ENCODE measurements at places on chromosomes 16 and 17.

GRCh38 chr16:678209-678857 lies 1.9 kb upstream of the STUB1 start:
- no peak overlapping the region for H3K4me3 ChIP-seq
- peaks cover 32% of the 10 kb centered on the region for H3K36me3 ChIP-seq
- H3K4me1 ChIP-seq = peaks cover 40% of the 10 kb centered on the region

DNA sequence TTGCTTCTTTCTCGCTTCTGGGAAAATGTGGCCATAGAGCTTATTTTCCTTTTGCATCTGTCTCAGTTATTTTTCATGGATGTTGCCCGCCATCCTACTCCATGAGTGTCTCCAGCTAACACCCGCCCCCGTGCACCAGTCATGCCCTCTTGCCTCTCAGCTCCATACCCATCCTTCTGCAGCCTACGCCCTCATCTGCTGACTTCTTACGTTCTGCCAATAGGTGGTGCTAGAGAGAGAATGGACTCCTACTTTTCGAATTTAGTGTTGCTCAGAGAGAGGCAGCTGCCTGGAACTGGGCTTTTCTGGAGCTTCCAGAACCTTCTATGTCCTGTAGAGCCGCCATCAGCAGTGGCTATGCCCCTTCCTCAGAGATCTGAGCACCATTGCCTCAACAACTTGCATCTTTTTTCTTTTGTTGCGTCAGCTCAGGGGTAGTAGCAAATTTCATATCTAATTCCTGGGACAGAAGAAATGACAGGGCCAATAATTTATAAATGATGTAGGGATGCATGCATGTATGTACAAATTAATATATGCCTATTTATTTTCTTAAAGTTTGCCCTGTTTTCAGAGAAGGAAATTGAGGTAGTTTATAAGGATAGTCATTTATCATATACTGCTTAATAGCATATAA lies 119.7 kb upstream of the MYOCD start:
- no peak overlapping the region for H3K27ac ChIP-seq
- peak; percentile 42 for DNase-seq

- H3K4me3 ChIP-seq = no peak overlapping the region
- H3K27ac ChIP-seq = no peak overlapping the region
- no peaks in the 10 kb centered on the region for H3K4me1 ChIP-seq
- peaks cover 23% of the 10 kb centered on the region for H3K27me3 ChIP-seq
- H3K36me3 ChIP-seq = no peaks in the 10 kb centered on the region
- no peak for DNase-seq
These were observed 55.3 kb downstream of the NOG start for GRCh38 chr17:56648806-56649205.

DNA sequence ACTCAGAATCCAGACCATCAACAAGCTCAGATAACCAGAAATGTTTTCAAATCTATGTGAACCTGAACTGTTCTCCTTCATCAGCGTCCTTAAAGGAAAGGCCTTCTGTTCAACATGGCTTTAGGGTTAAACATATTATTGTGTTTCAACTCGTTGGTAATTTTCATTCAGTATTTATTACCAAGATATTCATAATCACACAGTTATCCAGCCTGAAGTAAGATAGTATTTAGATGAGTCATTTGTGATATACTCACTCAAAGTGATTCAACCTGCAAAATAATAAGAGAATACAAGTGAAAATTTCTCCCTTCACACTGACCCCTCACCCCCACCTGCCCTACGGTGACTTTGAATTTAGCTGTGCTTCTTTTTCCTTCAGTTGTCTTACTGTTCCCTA lies 3.0 kb downstream of the CYLD start:
- H3K4me1 ChIP-seq = peaks cover 60% of the 10 kb centered on the region
- no peaks in the 10 kb centered on the region for H3K27me3 ChIP-seq
- no peak overlapping the region for H3K4me3 ChIP-seq
- DNase-seq = no peak
- H3K27ac ChIP-seq = no peak overlapping the region

GRCh38 chr17:45936610-45937009 lies 42.3 kb downstream of the MAPT start:
- H3K4me3 ChIP-seq = no peak overlapping the region
- no peaks in the 10 kb centered on the region for H3K4me1 ChIP-seq
- H3K36me3 ChIP-seq = no peaks in the 10 kb centered on the region
- DNase-seq = no peak

GRCh38 chr17:74274060-74274708 lies at the start of gene DNAI2:
DNAI2 (plus strand) TSS chr17:74274234; CDS start chr17:74281818, 7,584 bp downstream.
- H3K36me3 ChIP-seq = no peaks in the 10 kb centered on the region
- no peak within 1 kb of the TSS for H3K4me3 ChIP-seq
- no peak within 1 kb of the TSS for H3K27ac ChIP-seq
- H3K27me3 ChIP-seq = peaks cover 16% of the 10 kb centered on the region
- no peaks in the 10 kb centered on the region for H3K4me1 ChIP-seq

GRCh38 chr17:67059372-67059771 lies 15.0 kb downstream of the CACNG1 start:
- no peak overlapping the region for H3K27ac ChIP-seq
- no peaks in the 10 kb centered on the region for H3K27me3 ChIP-seq
- DNase-seq = peak; percentile 1
- H3K36me3 ChIP-seq = no peaks in the 10 kb centered on the region

- H3K4me3 ChIP-seq = no peak overlapping the region
- H3K27me3 ChIP-seq = no peaks in the 10 kb centered on the region
- no peak for DNase-seq
- H3K4me1 ChIP-seq = no peaks in the 10 kb centered on the region
These were observed 7.7 kb upstream of the KCNH6 start for GRCh38 chr17:63515426-63515825.

- H3K4me1 ChIP-seq = peaks cover 66% of the 10 kb centered on the region
- no peaks in the 10 kb centered on the region for H3K27me3 ChIP-seq
- peak overlapping the region; percentile 56 for H3K4me3 ChIP-seq
- peak; percentile 80 for DNase-seq
- H3K36me3 ChIP-seq = peaks cover 25% of the 10 kb centered on the region
These were observed 723 bp downstream of the TRIM37 start for GRCh38 chr17:59105852-59106462.

- no peak for DNase-seq
- no peaks in the 10 kb centered on the region for H3K4me1 ChIP-seq
- no peaks in the 10 kb centered on the region for H3K27me3 ChIP-seq
These were observed 39.0 kb downstream of the ADCY9 start for GRCh38 chr16:4077174-4077649.
